Kasumi-1 (cell line): ENCODE measurements at places on chromosomes 2 and 18.

DNA sequence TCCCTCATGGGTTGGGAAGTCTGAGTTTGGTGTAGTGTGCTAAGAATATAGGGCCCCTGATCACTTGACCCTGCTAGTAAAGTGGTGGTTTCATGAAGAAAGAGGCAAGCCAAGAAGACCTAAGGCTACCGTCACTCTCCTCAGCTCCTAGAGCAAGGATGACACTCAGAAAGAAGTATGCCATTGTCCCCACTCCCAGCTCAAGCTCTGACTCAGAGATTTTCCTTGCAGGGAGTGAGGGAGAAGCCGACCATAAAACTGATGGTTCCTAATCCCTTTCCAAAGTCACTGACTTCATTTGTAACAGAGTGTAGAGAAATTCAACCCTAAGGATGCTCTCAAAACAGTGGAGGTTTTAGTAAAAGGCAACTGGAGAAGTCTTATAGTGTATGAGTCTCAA is 80.9 kb downstream of the ICA1L start:
- no peak for DNase-seq

DNA sequence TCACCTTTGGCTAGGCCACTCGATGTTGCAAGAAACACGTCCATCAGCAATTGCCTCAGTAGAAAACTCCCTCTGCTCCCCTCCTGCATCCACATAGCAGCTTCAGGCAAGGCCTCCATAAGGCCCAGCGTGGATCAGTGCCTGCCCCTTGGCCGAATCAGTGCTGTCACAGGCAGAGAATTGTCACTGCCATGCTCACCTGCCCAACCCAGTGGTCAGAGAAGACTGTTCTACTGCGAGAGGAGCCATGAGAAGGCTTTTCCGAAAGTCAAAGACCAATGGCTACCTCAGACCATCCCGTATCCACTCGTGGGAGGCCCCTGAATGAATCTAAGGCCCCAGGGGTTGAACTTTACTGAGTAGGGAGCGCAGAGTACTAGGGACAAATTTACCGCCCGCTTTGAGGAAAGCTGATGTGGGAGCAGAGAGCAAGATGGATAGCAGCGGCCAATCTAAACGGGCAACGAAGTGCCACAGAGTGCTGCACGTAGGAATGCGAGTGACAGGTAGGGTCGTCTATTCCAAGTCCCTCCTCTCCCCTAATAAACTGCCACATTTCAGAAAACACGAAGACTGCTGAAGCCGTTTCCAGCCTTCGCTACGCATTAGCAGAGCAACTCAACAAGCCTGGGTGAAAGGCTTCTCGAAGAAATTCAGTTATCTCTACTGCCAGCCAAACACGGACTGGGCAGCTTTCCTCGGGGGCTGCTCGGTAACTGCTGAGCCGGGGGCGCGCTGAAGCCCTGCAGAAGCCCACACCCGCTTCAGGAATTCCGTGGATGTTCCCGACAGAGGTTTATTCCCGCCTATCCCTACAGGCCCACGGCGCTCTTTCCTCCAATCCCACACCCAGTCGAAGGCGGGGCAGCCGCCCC is 968 bp upstream of the RALBP1 start:
- peak; percentile 59 for DNase-seq

DNA sequence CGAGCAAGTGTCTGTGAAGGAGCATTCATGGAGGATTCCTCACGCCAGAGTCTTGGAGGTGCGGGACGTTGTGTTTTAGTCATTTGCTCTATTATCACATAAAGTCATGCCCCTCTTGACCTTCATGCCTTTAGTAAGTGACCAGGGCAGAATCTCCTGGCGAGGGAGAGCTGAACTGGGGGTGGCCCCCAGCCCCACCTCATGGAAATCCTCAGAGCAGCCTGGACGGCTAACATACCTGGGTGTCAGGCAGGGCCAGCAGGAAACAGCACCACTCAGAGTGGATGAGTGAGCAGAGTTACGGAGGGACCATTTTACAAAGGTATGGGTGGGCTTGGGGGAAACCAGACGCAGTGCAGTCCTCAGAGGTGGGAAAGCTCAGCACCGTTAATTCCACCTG is 56.1 kb downstream of the MCFD2 start:
- no peak for DNase-seq

DNA sequence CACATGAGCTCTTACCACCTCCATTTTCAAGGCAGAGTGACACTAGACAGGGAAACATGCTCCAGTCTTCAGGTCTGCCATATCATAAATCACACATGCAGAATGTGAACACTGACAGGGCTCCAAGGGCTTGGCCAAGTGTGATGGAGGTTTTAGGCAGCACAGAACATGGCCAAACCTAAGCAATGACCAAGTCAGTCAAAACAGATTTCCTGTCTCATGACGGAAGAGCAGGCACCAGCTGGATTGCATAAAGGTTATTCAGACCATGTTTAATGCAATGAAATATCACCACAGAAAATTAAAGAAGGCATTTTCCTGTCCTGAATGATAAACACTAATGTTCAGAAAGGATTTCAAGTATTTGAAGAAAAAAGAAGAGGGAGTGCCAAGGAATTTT is 72.5 kb downstream of the SUMO1 start:
- no peak for DNase-seq

- DNase-seq, result no peak
These were observed 360.1 kb upstream of the RND3 start for GRCh38 chr2:150847578-150847977.

DNA sequence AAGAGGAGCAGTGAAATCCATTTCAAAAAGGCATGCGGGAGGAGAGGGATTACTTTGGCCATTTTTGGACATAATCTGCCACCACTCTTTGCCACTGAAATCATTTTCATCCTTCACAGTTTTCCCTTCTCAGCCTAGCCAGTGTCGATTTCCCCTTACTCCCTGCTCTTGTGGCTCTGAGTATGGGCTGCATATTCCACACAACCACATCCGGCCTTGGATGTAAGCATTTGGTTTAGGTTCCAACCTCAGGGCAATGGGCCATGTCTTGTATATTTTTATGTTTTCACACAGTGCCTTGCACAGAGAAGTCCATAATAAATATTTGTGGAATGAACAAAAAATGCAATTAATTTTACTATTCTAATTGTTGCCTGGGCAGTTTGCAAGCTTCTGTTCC is 7.7 kb upstream of the SERPINE2 start:
- no peak for DNase-seq

DNA sequence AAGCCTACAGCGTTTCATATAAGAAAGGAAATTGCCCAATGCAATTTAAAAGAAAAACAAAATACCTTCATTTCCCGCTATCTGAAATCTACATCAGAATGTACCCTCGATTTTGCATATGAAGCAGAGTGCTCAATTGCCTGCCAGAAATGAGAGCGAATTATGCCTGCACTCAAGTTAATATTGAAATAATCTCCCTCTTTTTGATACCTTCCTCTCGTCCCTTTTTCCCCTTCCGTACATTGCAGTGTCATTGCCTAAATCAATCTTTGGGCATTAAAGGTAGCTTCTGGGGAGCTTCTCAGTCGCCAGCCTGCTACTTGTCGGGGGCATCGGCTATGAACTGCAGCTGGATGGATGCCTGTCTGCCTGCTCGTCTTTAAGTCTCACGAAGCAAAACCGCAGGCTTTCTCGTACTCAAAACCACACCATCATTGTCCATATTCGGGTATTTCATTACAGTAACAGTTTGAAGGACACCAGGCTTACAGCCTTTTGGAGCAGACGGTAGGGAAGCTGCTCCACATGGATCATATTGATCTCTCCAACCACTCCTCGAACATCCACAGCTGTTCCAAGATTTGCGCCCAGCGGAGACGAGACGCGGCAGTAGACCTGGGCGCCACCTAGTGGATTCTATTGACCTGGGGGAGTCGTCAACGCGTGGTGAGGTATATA is 64.0 kb upstream of the HNRNPA3 start:
- DNase-seq, result peak; percentile 91

DNA sequence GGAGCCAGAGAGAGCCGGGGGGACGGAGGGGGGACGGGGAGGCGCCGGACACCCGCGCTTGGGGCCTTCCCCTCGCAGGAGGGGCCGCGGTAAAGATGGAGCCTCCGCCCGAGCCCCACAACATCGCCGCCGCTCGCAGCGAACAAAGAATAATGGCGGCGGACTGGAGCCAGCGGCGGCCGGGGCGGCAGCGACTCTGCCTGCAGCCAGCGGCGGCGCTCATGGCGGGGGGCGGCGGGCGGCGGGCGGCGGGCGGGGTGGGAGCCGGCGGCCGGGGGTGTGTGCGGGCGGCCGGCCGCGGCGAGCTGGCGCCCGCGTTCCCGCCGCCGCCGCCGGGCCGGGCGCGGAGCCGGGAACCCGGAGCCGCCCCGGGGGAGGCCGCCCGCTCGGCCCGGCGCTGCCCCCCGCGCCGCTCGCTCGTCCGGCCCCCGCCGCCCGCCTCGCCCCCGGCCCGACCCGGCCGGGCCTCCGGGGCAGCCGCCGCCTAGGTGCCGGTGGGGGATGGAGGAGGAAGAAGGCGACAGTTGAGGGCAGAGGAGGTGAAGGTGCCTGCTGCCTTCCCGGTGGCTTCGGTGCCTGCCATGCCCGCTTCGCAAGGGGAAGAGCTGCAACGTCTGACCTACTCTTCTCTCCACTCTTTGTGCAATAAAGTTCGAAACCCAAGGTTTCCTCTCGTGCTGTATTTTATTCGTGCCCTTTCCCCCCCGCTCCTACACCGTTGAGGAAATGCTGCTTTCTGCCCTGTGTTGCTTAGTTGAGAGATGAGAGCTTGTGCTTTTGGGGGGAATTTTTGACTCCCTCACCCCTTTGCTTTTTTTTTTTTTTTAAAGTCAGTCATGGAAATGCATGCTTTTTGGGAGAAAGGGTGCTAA is 634 bp downstream of the CREB1 start:
- DNase-seq, result peak; percentile 18

- no peak for DNase-seq
These were observed 194.7 kb downstream of the KLHL29 start for GRCh38 chr2:23579674-23580073.
